ENCODE measurements at places on chromosomes 11 and 22.

GRCh38 chr11:134529212-134530096 is 117.4 kb upstream of the B3GAT1 start:
- DNase-seq = no peak

GRCh38 chr11:86067851-86068137 is 1.1 kb downstream of the PICALM start:
- DNase-seq = no peak

- DNase-seq = no peak
Measured at GRCh38 chr11:122007601-122008071, 108.4 kb downstream of the BLID start.

GRCh38 chr11:35373284-35373933 is 45.9 kb downstream of the SLC1A2 start:
- DNase-seq = no peak

GRCh38 chr22:28072066-28072465 is 153.0 kb upstream of the PITPNB start:
- no peak for DNase-seq

- DNase-seq = no peak
Measured at GRCh38 chr22:50221410-50222300, 20.8 kb downstream of the SELENOO start.

DNA sequence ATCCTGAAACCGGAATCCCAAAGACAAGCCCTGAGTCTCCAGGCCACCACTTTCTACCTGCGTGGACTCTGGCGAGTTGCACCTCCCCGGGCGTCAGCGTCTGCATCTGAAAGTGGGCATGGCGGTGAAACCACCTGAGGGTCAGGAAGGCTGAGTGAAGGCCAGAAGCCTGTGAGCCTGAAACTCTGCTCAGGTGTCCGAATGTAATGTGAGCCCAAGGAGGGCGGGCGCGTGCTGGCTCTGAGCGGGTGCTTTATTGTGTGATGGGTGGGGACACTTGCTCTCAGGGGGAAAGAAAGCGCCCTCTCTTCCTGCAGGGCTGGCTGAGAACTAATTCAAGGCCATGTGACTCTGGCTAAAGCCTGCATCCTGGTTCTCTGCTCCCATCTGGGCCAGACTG is 135.6 kb downstream of the ST3GAL4 start:
- DNase-seq = no peak

DNA sequence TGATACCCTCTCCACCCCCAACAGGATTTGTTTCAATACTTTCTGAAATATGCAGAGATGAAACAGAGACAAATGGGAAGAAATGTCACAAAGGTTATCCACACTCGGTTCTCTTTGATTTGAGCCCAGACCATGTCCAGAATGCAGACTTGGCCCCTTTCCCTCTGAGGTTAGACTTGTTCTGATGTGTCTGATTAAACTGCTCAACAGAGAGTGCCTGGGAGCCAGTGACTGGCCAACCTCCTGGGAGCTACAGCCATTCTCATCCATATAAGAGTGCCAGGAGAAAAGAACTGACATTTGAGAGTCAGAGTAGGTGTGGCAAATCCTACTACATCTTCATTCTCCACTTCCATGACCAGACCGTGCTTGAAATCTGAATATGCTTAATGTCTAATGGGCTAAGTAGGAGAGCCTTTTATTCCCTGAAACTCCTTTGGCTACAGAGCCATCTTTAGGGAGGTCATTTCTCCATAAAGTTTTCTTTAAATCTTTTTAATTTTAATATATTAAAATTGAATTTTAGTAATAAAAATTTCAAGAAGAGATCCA is 201.4 kb downstream of the BLID start:
- DNase-seq = no peak

GRCh38 chr11:68764746-68765145 is 13.4 kb upstream of the TESMIN start:
- no peak for DNase-seq

GRCh38 chr22:40620464-40621046 is 16.0 kb downstream of the MRTFA start:
- no peak for DNase-seq

DNA sequence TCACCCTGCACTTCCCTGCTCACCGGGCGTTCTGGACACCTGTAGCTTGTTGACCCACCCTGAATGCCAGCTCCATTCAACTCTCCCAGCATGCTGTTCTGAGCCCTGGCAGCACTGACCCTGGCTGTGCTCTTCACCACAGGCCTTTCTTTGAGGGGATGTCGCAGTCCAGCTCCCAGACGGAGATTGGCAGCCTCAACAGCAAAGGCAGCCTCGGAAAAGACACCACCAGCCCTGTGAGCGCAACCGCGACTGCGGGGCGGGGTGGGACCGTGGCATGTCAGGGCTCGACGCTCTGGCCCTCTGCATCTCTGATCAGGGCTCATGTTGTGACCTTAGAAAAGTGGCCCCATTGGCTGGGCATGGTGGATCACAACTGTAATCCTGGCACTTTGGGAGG is 47.4 kb upstream of the RAB1B start:
- DNase-seq = no peak

- DNase-seq = no peak
Measured at GRCh38 chr11:33334627-33335026, 77.4 kb downstream of the HIPK3 start.

- DNase-seq = no peak
Measured at GRCh38 chr11:94217705-94218104, 86.7 kb upstream of the IZUMO1R start.

DNA sequence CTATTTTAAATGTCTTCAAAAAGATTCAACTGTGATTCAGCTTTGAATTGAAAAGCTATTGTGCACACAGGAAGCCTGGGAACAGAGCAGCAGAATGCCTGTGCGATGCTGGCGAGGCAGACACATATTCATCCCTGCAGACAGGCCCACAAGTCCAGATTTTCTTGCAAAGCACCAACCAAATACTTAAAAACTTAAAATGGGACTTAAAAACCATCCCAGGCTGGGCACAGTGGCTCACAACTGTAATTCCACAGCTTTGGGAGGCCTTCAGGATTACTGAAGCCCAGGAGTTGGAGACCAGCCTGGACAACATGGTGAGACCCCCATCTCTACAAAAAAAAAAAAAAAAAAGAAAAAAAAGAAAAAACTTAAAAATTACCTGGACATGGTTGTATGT is 122.6 kb upstream of the SERPIND1 start:
- DNase-seq = no peak

DNA sequence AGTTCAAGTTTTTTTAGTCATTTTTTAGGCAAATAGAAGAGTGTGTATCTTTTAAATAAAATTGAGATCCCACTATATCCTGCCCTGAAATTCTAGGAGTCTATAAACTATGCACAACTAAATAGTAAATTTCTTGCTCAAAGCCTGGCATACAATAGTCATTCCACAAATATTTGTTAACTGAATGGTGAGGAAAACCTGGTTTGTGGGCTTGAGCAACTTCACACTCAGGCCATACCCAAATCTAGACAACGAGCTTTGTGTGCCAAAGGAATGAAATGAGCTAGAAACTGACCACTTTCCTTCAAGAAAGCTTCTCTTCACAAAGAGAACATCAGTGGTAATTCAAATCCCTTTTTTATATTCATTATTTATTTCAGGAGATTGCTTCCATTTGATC is 39.6 kb upstream of the AMOTL1 start:
- DNase-seq = no peak

- no peak for DNase-seq
Measured at GRCh38 chr22:29136782-29137700, 64.2 kb downstream of the KREMEN1 start.

DNA sequence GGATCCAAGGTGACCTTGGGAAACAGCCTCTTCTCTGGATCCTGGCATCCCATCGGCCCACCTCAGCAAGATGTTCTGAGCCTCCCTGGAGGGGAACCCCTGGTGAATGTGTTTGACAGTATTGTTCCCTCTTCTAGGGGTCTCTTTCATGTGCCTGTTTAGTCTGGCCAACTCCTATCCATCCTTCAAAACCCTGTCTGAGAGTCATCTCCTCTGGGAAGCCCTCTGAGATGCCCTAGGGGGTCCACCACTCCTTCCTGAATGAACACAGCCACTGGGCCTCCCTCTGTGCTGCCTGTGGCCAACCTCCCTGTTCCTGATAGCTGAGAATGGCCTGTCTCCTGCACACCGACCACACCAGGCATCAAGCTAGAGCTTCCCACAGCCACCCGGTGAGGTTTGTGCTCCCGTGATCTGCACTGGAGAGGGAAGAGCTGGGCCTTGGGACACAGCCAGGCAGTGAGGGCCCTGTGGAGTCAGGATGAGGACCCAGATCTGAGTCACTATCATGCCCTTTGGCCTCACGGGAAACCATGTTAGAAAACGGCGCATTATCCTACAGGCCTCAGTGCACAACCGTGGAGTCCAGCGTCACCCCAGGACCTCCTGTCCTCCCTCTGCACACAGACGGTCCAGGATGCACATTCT is 8.8 kb downstream of the WNT7B start:
- no peak for DNase-seq

GRCh38 chr22:35099883-35100282 is 33.9 kb downstream of the ISX start:
- no peak for DNase-seq

DNA sequence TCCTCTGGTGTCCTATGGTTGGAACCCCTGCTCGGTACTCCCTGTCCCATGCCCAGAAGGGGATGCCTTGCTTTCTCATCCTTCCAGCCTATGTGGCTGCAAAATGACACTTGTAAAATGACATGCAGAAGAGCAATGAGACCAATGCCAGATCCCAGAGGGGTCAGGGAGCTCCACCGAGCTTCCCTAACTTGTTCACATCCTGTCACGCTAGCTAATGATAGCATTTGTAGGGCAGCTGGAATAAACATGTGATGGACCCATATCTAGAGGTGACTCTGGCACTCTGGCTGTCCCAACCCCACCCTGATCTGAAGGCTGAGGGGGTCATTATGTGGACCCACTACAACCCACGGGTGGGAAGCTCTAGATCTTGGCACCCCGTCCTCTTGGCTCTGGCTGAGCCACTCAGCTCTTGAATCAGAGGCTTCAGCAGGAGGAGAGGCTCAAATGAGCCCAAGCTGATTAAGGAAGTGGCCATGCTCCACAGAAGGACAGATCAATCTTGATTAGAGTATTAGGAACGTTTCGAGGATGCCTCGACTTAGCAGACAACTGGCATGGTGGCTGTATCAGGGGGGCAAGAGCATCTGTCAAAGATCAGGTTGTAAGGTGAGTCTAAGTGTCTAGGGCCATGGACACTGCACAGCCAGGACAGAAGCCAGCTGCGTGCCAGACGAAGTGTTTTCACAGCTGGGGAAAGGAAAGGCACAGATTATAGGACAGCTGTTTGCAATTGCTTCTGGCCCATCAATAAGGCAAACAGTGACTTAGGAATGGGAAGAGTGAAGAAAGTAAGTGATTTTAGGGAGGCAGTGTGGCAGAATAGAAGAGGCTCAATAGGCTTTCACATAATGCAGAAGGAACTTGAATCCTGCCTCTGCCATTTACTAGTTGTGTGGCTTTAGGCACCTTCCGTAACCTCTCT is 182.8 kb downstream of the KIRREL3 start:
- DNase-seq = no peak

DNA sequence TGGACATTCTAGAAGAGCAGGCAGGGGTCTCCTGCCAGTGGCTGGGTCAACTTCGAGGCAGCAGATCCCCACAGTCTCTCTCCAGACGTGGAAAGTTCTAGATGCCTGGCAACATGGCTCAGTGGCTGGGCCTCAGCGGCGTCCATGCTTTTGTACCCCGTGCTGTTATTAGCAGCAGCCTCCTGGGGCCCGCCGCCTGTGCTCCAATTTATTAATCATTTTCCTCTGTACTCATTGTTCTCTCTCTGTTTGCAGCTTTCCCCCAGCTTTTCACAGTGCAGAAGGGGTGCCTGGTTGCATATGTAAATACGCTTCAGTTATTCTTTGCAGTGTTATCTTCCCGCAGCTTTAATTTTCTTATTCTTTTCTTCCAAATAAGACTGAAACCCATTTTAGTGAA is 515.1 kb downstream of the TBC1D22A start:
- no peak for DNase-seq

GRCh38 chr11:17240780-17241179 is 33.0 kb upstream of the PIK3C2A start:
- DNase-seq = no peak

DNA sequence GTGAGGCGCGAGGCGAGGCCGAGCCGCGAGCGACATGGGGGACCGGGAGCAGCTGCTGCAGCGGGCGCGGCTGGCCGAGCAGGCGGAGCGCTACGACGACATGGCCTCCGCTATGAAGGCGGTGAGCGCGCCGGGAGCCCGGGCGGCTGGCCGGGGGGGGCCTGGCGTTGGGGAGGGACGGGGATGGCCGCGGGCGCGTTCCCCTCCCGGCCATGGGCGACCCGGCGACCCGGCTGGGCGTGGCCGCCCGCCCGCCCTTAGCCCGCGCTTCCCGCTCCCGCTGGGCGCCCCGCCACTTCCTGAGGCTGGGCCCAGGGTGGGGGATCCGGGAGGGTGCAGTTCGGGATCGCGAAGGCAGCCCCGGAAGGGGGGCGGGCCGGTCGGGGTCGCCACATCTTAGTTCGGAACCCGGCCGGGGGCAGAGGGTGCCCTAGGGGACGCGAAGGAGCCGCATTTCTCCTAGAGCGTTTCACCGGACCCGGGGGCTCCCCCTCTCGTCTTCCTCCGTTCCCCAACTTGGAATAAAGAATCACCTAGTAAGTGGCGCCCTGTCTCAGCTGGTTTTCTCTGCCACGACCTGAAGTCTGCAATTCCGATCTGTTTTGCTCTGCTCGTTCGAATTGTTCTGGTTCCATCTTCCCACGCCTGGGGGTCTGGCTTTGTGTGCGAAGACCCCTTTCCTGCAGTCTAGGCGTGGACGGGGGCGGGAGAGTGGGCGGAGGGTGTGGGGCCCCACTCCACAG is 536 bp downstream of the YWHAH start:
- peak; percentile 33 for DNase-seq

DNA sequence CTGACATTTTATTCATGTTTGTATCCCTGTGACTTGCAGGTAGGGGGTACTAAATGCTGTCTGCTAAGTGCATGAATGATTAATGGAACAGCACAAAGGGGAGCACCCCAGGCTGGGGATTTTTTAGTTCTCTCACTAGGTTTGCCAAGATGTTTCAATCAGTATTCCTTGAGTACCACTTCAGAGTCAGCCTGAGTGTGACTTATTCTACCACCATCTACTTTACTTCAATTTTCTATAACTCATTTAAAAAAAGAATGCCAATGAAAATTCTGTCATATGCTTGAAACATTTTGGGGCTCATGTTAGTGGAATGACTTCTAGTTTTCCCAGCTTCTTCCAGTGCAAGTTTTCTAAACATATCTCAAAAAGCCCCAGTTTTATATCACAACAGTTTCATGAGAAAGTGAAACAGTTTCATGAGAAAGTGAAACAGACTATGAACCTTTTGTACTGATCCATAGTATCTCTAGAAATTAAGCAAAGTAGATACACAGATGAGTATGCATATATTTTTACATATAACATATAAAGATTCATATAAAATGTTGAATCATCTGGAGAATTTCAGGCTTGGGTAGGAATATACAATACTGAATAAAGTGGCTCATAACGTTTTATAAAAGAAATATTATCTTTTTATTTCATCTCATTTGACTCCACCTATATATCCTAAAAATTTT is 252.4 kb downstream of the GRM5 start:
- no peak for DNase-seq

Measured in activated CD4-positive, alpha-beta T cell treated with anti-CD3 and anti-CD28 coated beads, Interleukin-2, amount 50 U/mL, for 1 hour (primary cell).